Esophagus mucosa (tissue), 1 donor: ENCODE measurements at places on chromosomes 16 and 17. TPM values are rescaled to one million over a fixed set of nuclear protein-coding genes. Genes with fewer than 3 reads are reported as not detected.

Gene CD300LB
- total RNA-seq = not detected

DNA sequence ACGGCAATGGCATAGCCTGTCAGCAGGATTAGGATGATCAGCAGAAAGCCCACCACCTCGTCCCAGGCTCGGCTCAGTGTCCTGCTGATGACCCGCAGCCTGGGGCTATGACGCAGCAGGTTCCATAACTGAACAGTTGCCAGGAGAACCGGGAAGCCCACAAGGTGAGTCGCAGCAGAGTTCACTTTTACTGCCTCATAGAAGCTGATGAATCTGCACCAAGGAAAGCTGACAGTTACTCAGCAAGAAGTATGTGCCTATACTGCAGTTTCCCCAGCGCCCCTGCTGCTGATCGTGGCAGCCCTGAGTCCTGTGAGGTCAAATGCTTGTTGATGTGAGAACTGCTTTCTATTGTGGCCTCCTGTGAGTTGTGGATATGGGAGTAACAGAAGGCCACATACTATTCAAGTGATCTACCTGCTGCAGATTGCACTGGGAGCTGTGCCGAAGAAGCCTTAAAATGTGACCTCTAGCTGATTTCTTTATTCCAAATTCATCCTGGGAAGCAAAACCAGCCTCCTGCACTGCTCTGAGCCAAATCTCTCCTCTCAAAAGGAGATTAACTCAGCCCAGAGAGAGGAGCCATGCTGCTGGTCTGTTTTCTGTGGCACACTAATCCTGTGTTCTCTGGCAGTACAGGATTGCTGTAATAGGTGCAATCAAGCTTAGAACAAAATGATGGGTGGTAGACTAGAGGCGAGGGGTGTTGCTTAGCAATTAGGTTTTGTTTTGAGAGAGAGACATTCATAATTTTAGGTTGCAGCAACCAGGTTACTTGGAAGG, 38.8 kb downstream of the IST1 start:
- no peak for ATAC-seq

- ATAC-seq = no peak
These were observed 19.1 kb downstream of the RGS9 start for GRCh38 chr17:65156185-65156834.

Gene OSGIN1
- 5.6 TPM for total RNA-seq

Gene PFAS
- total RNA-seq = 25.1 TPM

DNA sequence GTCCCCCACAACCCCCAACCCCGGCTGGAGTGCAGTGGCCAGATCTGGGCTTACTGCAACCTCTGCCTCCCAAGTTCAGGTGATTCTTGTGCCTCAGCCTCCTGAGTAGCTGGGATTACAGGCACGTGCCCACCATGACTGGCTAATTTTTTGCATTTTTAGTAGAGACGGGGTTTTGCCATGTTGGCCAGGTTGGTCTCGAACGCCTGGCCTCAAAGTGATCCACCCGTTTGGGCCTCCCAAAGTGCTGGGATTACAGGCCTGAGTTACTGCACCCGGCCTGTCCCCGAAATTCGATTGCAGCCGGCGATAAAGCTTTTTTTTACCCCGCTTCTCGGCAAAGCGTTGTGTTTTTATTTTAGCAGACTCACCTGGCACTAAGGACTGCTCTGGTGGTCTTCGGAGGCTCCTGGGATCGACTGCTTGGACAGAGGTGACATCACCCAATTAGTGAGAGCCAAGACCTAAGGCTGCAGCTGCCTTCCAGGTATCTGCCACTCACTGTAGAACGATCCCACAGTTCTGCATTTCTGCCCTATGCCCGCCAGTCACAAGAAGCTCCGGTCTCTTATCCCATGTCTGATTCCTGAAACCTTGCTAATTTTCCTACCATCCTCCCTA, 82.2 kb upstream of the ARL4D start:
- ATAC-seq = no peak

GRCh38 chr16:58508671-58509251, 6.6 kb upstream of the SETD6 start:
- no peak for ATAC-seq

- ATAC-seq = peak; percentile 77
These were observed 5.6 kb downstream of the ADCY9 start for GRCh38 chr16:4110680-4111079.

- ATAC-seq = no peak
These were observed 8.4 kb upstream of the SRCIN1 start for GRCh38 chr17:38613981-38614779.

Gene C16orf74
- total RNA-seq = 10.9 TPM

- ATAC-seq = peak; percentile 97
These were observed 31.5 kb downstream of the USP43 start for GRCh38 chr17:9676820-9677310.

DNA sequence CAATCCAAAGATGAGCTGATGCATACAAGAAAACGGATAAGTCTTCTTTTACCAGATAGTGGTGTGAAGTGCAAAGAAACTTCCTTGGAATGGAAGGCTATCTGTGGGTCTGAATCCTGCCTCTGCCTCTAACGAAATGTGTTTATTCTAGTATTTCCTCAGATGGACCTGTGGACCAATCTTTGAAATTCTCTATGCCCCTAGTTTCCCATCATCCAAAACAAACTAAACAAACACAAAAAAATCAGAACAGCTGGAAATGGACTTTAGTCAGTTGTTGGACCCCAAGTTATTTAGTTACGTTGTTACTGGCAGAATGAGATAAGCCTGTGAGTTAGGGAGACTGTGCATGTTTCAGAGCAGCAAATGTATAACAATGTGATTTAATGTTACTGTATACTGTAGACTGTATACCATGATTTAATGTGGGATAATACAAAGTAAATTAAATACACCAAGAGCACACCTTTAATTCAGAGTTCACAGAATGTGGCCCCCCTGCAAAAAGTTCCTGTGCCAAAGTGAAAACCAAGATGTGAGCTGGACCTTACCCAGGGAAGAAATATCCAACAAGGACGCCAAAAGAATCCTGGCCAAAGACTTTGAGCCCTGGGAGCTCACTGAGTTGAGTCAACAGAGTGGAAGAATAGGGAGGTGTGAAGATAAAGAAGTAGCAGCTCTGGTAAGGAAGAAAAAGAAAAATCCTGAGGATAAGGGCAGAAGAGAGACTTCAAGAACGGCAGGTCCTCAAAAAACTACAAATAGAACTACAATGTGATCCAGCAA, 255.2 kb downstream of the CNTNAP4 start:
- no peak for ATAC-seq

DNA sequence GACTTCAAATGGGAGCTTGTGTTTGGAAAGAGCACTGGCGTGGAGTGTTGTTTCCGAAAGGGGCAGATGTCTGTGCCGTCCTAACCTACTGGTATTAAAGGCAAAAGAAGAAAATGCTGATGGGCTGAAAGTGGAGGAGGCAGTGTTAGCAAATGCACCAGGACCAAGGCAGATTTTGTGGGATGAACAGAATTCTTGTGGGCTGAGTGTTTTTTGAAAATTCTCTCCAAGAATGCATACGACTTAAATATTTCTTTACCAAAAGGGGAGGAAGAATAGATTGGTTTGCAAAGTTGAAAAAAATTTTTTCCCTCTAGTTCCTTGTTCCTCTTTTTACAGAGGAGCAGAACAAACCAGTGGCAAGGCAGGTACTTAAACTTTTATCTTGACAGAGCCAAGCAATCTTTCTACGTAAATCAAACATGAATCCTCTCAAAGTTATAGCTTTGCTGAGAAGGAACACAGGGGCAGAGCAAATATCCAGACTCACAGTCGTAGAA, 16.8 kb downstream of the MARCHF10 start:
- ATAC-seq = no peak

Gene PRSS53
- 0.48 TPM for total RNA-seq

- peak; percentile 26 for ATAC-seq
These were observed 18.4 kb downstream of the NPIPA1 start for GRCh38 chr16:14955546-14956231.

DNA sequence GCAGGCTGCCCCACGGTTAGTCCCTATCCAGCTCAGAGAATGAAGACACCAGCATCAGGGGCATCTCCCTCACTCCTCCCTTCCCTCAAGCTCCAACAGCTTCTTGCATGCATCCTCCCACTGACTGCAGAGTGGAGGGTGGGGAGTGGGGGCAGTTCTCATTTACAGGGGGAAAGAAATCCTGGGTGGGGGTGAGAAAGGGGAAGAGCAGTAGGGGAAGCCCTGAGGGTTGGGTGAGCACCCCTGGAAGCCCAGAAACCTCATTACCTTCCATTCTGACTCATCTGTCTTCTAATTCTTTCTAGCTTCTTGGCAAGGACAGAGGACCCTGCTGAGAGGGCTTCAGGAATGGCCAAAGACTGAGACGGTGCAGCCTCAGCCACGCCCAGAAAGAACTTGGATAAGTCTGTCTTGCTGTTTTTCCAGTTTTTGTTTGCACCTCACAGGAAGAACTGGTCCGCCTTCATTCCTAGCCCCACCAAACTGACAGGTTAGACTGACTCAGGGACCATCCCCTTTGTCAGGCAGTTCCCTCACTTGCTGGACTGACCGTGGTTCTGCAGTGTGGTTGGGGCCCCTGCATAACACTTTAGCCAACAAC, 52.5 kb upstream of the WSB1 start:
- ATAC-seq = peak; percentile 84

DNA sequence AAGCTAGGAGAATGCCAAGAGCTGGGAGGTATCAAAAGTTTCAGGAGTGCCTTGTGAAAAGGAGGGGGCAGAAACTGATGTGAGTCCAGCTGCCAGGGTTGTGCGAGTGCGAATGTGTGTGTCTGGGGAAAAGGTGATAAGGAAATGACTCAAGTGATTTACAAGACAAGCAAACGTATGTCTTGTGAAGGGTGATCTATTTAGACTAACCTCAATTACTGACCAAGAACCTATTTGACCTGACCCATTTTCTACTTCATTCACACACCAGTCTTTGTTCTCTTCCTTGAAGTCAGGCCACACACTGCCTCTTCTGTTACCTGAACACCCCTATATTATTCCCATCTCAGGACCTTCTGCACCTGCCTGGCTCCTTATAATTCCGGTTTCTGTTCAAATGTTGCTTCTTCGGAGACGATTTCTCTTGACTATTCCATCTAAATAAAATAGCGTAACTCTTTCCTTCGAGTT, 1.0 kb downstream of the GDE1 start:
- no peak for ATAC-seq

Gene KRTAP4-6
- total RNA-seq = not detected

Gene LGALS9B
- 14.3 TPM for total RNA-seq

- no peak for ATAC-seq
These were observed 11.4 kb downstream of the SLC7A6 start for GRCh38 chr16:68275611-68276191.

GRCh38 chr16:64094992-64095634, 1026.8 kb downstream of the CDH11 start:
- ATAC-seq = no peak

GRCh38 chr17:59804901-59805465, 87.8 kb downstream of the TUBD1 start:
- no peak for ATAC-seq

GRCh38 chr17:1447052-1447451, 9.0 kb downstream of the CRK start:
- no peak for ATAC-seq

- ATAC-seq = peak; percentile 61
These were observed 73.3 kb upstream of the MTMR4 start for GRCh38 chr17:58587713-58588117.

DNA sequence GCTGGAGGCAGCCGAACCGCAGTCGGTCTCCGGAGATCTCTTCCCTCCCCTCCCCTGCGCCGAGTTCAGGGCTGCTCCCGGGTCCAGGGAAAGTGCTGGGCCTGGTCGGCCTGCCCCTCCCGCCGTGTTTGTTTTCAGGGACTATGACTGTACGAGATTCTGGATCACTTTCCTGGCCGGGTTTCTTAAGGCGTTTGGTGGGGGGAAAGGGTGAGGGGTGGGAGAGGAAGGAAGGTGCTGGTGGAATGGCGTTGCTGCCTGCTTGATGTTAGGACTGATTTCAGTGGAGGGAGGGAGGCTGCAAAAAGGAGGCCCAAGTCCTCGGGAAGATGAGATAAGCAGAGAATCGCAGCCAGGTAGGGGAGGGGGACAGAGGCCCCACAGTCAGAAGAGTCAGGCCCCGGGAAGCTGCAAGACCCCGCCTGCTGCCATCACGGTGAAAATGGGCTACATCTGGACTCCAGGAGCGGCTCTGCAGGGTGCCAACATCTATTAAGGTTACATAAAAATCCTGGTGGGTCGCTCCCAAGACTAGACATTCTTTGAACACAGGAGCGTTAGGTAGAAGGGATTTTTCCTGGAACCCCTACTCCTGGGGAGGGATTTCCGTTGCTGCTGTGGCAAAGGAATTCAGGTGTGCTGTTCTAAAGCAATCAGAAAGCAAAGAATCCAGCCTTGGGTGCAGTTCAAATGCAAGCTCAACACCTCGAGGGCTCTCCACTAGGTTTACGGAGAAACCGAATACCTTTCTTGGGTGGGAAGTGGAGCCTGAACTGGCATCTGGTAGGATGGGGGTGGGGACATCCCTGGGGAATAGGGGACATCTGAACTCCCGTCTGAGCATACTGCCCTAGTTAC, 1.2 kb downstream of the ARHGAP44 start:
- no peak for ATAC-seq

DNA sequence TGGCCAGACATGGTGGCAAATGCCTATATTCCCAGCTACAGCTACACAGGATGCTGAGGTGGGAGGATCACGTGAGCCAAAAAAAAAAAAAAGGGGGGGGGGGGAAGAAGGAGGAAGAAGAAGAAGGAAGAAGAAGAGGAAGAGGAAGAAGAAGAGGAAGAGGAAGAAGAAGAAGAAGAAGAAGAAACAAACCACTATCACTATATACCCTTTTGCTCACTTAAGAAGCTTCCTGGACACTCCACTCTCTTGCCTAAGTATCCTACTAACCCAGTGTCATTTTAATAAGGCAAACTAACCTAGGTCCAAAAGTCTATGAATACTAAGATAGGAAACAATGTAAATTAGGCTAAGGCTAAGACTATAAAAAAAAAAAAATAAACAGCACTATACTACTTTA, 54.8 kb downstream of the GPATCH8 start:
- ATAC-seq = no peak

GRCh38 chr17:54900457-54901229, at the start of gene TOM1L1:
TOM1L1 (plus strand) TSS chr17:54900852; CDS start chr17:54900866, 14 bp downstream.
- peak; percentile 94 for ATAC-seq

DNA sequence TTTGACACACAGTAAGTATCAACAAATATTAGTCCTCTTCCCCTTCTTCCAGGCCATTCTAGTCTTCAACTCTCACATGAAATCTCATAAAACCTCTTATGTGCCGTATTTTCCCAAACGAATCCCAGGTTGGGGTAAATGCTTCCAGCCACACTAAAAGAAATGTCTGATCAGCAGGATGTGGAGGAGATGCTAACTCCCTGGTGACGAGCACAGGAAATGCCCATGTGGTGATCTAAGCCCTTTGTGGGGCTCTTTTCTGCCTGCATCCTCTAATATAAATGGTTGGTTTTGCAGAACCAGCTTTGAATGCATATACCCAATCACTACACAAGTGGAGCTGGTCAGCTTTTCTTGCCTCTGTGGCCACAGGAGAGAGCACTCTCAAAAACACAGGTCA, 498.2 kb upstream of the ERCC4 start:
- no peak for ATAC-seq
